ENCODE measurements at places on chromosomes 1 and 21.
A peak's percentile ranks its signal among the peaks of the same experiment; 100 is the strongest.

GRCh38 chr1:95223110-95223509 lies 10.9 kb upstream of the RWDD3 start:
- DNase-seq: no peak

DNA sequence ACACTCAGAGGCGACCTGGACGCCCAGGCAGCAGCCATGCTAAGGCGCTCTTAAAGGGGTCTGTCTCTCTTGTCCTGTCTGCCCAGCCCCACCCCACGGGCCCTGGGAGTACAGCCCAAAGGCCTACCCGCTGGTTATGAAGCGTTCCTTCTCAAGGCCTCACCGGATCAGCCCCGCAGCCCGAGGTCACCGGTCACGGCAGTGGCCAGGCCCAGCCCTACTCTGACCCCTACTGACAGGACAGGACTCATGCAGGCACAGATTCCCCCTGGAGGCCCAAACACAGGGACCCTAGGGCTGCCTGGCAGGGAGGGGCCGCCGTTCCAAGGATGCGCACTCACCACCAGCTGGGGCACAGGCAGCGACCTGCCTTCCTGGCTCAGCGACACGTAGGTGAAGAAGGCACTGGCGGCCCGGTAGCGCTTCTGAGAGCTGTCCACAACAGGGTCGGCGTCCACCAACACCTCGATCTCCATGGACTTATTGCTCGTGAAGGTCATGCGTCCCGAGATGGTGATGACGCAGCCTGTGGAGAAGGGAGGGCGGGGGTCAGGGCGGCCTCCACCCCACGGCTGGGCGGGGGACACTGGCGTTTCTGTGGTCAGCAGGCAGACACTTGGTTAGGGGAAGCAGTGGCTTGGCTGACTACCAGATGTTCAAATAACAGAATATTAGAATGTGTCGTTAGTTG lies 20.0 kb upstream of the GPR153 start:
- no peak for DNase-seq

GRCh38 chr1:48687282-48688045 lies 89.2 kb downstream of the BEND5 start:
- no peak for DNase-seq

- no peak for DNase-seq
These were observed 10.6 kb downstream of the PDE9A start for GRCh38 chr21:42663860-42664535.

GRCh38 chr1:156430866-156431265 lies 61.9 kb downstream of the RHBG start:
- DNase-seq: no peak

- no peak for DNase-seq
These were observed 484.1 kb upstream of the VAMP3 start for GRCh38 chr1:7287013-7287412.

DNA sequence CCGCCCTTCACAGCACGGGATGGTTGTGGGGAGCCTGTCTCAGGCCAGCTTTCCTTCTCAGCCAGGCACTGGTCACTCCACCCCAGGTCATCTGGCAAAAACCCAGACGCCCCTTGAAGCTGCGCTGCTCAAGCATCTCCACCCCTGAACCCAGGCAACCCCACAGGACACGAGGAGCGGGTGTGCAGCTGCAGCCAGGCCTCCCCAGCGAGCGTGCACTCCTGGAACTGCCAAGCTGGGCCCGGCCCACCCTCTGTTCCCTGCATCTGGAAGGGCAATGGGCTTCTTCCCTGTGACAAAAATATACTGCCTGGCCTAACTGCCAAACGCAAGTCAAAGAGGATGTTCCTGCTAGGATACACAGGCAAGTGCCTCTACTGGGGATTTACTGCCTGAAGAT lies 39.7 kb downstream of the SLC66A1 start:
- DNase-seq: no peak

- DNase-seq: peak; percentile 93
These were observed at the start of gene GPR3 for GRCh38 chr1:27392096-27392777. Gene GPR3, plus strand, starts transcription at chr1:27392622. Its CDS starts 1,177 bp downstream, at chr1:27393799.

- no peak for DNase-seq
These were observed 12.3 kb upstream of the IFI44L start for GRCh38 chr1:78607944-78608343.

GRCh38 chr1:203268901-203269653 lies 36.2 kb upstream of the BTG2 start:
- DNase-seq: no peak

- DNase-seq: no peak
These were observed 22.7 kb downstream of the SERBP1 start for GRCh38 chr1:67407498-67407897.

DNA sequence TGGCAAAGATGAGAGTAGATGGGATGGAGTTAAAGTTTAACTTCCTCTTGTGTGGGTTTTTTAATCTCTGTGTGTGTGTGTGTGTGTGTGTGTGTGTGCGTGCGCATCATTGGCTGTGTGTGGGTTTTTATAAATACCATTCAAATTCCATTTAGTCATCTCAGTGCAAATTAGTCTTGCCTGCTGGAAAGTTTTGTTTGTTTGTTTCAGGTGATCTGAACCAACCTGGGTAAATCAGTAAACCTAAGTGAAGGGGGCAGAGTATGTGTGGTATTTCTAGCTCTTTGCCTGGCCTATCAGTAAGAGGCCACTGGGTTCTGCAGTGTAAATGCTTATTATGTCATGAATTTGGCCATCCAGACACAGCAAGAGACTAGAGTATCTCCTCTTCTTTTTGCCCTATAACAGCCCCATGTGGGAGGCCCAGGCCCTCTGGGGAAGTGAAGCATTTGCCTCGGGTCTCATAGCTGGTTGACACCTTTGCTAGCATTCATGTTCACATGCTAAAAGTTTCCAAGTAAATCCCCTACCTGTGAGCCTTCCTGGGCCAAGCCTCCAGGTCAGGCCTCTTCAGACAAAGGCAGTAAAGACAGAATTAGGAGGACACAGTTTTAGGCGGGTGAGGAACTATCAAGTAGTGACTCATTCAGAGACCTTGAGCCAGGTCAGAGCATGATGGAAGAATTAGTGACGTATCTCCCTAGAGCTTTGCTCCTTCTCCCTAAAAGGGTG lies 14.7 kb downstream of the INTS3 start:
- DNase-seq: no peak

DNA sequence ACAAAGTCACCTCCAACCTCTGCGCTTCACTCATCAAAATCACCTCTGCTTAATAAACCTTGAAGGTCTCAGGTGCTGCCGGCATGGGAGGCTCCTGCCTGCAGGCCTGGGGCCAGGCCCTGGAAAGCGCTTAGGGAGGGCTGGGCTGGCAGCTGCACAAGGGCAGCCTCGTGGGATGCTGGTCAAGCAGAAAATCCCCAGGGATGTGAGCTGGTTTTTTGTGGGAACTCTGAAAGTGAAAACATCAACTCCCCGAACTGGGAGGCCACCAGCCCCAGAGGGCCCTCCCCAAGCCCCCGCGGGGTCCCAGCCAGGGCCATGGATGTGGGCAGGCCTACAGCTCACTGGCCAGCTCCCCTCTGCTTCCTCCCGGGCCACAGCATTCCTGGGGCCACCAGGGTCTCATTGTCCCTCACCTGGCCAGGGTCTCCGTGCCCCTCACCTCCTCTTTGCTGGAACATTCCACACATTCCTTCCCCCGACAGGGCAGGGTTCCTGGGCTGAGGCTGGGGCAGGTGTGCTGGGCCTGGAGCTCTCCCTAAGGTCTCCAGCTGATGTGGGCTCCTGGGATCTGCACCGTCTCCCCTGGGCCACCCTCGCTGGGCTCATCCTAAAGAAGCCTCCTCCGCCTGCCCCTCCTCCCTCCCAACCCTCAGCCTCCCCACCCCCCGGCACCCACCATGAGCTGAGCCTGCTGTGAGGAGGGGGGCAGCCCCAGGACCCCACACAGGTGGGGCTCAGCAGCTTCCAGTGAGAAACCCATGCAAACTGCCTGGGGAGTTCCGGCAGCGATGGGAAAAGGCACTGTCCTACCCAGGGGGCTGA lies 36.0 kb upstream of the POFUT2 start:
- no peak for DNase-seq

- DNase-seq: no peak
These were observed 16.1 kb downstream of the CLCN6 start for GRCh38 chr1:11822091-11822490.

GRCh38 chr21:37437376-37438080 lies 71.0 kb downstream of the DYRK1A start:
- DNase-seq: no peak

- DNase-seq: no peak
These were observed 59.9 kb downstream of the WNT9A start for GRCh38 chr1:227887697-227888403.

DNA sequence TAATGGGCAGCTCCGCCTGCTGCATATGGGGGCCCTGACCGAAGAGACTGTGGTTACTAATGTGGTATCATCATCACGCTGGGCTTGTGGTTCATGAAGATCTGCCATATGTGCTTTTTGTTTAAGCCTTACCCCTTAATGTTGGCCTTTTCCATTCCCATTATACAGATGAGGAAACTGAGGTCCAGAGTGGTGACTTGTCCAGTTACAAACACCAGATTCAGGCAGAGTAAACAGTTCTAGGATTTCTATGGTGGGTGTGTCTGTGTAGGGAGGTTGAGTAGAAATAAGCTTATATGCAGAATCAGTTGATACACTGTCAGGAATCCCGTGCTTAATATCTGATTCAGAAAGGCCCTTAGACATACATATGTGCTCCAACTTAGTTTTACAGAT lies 691 bp downstream of the UTP11 start:
- no peak for DNase-seq

DNA sequence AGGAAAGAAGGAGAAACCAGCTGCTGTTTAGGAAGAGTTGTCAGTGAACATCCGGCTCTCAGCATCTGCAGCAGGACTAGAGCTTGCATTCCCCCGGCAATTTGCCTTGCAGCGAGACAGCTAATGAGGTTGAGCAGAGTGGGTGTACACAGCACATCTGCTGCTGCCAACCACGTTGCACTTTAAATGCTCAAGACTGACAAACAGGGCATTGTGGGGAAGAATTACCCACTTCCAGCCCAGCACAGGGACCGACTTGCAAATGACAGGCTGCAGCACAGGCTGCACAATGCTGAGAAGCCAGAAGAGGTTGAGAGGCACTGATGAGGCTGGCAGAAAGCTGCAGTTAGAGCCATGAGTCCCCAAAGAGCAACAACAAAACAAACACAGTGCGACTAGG lies 47.5 kb upstream of the PLA2G2C start:
- no peak for DNase-seq

DNA sequence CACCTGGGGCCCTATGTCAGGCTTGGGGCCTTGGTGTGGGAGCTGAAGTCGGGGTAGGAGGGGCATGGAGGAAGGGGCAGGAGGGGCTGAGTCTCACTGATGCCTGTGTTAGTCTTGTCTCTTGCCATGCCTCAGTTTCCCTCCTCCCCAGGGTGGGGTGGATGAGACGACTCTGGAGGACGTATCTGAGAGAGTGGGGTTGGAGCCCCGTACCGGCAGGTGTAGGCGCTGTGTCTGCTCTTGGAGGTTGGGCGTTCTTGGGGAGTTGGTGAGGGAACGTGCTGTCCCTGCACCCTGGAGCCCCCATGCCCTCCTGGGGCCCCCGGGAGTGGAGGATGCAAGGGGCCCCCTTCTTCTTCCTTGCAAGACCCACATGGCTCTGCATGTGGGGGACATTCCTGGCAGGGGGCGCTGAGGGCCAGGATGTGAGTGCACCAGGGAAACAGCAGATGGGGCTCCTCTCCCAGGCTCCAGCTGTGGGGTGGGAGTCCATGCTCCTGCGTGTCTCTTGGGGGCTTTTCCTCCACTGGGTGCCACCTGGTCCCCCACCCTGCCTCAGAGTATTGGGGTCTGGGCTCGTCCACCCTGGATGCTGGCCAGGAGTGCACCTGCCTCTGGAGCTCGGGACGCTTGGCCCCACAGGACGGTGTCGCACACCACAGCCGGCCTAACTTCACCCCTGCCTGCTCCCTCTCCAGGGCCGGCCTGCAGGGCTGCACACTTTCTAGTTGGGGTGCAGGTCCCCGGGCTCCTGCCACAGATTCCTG lies 1.4 kb upstream of the TNFRSF14 start:
- peak; percentile 54 for DNase-seq

GRCh38 chr21:31201548-31201947 lies 142.5 kb downstream of the TIAM1 start:
- no peak for DNase-seq

GRCh38 chr1:184972315-184973055 lies 1.8 kb downstream of the NIBAN1 start:
- no peak for DNase-seq

GRCh38 chr1:28613175-28613574 lies 21.1 kb downstream of the RAB42 start:
- DNase-seq: no peak

DNA sequence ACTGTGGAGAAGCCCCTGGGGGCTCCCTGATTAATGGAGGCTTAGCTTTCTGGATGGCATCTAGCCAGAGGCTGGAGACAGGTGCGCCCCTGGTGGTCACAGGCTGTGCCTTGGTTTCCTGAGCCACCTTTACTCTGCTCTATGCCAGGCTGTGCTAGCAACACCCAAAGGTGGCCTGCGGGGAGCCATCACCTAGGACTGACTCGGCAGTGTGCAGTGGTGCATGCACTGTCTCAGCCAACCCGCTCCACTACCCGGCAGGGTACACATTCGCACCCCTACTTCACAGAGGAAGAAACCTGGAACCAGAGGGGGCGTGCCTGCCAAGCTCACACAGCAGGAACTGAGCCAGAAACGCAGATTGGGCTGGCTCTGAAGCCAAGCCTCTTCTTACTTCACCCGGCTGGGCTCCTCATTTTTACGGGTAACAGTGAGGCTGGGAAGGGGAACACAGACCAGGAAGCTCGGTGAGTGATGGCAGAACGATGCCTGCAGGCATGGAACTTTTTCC lies 24.8 kb downstream of the PCSK9 start:
- no peak for DNase-seq

- no peak for DNase-seq
These were observed 7.4 kb upstream of the SARS1 start for GRCh38 chr1:109206339-109206738.

GRCh38 chr1:201059401-201059800 lies 35.9 kb upstream of the KIF21B start:
- DNase-seq: no peak

- DNase-seq: no peak
These were observed 10.3 kb upstream of the LUZP1 start for GRCh38 chr1:23178950-23179349.

DNA sequence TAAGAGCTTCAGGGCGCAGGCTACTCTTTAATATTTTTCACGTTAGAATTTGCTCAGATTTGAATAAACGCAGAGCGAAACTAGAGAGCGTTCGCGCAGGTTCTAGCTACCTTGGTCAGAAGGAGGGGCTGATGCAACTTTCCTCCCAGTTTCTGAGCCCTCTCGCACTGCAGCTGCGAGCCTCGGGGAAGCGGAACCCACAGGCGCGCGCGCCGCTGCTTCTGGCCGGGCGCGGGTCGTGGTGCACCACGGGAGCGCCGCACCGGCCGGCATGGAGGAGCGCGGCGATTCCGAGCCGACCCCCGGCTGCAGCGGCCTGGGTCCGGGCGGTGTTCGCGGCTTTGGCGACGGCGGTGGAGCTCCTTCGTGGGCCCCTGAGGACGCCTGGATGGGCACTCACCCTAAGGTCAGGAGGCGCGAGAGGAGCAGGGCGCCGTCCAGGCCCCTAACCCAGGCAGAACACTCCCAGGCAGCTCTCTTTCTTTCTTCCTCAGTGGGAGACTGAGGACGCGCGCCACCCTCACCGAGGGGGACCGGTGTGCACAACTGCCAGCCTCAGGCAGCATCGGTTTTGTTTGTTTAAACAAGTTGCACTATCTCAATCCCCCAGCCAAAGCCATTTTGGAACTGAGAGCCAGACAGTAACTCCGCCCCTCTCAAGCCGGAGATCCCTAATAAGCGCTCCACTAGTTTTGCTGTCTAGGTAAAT lies at the start of gene TSEN15:
Gene TSEN15 (plus strand): TSS at position 246 of the 709 bp plus-strand sequence. CDS start 26 bp downstream, at position 272.
- DNase-seq: peak; percentile 72

GRCh38 chr21:37677006-37677405 lies 239.3 kb downstream of the KCNJ6 start:
- no peak for DNase-seq

GRCh38 chr1:15542388-15543250 lies 16.0 kb downstream of the DNAJC16 start:
- DNase-seq: no peak

Data from activated CD4-positive, alpha-beta T cell treated with anti-CD3 and anti-CD28 coated beads, Interleukin-2, amount 50 U/mL, for 1 hour (primary cell).